Dermis microvascular lymphatic vessel endothelial cell (primary cell): ENCODE measurements at places on chromosomes 6 and 20. TPM values are rescaled to one million over a fixed set of nuclear protein-coding genes. Genes with fewer than 3 reads are reported as not detected.
A peak's percentile ranks its signal among the peaks of the same experiment; 100 is the strongest.

The BFSP1 gene
- total RNA-seq, result 1.7 and 2.0 TPM in 2 replicates

DNA sequence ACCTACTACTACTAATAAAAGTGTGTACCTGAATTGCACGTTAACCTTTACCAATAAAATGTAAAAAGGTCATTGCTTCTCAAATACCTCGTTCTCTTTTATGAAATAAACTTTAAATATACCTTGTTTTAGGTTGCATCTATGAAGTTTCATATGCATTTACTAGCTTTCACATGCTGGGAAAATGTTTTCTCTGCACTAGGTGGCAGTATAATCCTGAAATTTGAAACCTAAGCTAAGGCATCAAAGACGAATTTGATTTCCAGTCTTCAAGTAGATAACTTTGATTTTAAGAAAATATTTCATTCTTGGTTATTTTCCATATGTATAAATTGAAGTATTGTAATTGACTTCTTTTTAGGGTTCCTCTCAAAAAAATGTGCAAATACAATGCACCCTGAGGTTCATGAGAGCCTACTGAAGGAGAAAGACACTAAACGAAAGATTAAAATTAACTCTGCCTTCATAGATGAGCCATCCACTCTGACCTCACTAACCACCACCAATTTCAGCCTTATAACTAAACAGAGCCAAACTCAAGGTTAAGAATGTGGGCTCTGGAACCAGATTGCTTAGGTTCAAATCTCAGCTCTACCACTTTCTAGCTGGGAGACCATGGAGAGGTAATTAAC, 7.3 kb upstream of the COL9A1 start:
- DNase-seq, result peak; percentile 20

DNA sequence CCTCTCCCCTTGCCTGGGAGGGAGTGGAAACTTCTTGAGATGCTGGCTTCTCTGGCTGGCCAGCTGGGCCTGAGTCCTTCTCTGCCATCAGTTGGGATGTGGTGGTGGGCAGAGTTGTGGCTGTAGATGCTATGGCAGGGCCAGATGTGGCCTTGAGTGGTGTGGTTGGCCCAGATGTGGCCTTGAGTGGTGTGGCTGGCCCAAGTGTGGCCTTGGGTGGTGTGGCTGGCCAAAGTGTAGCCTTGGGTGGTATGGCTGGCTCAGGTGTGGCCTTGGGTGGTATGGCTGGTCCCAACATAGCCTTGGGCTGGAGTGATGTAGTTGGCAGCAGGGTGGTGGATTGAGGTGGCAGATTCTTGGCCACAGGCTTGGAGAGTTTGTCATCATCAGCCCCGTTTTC, 36.7 kb downstream of the C6orf132 start:
- DNase-seq, result no peak

GRCh38 chr6:21588481-21589351, 4.8 kb upstream of the SOX4 start:
- no peak for DNase-seq

The RAD21L1 gene
- total RNA-seq, result not detected in 2 replicates

The NOX3 gene
- total RNA-seq, result not detected in 2 replicates
